Kidney epithelial cell (primary cell): ENCODE measurements at places on chromosomes 3 and 15. TPM values are rescaled to one million over a fixed set of nuclear protein-coding genes. Genes with fewer than 3 reads are reported as not detected.

DNA sequence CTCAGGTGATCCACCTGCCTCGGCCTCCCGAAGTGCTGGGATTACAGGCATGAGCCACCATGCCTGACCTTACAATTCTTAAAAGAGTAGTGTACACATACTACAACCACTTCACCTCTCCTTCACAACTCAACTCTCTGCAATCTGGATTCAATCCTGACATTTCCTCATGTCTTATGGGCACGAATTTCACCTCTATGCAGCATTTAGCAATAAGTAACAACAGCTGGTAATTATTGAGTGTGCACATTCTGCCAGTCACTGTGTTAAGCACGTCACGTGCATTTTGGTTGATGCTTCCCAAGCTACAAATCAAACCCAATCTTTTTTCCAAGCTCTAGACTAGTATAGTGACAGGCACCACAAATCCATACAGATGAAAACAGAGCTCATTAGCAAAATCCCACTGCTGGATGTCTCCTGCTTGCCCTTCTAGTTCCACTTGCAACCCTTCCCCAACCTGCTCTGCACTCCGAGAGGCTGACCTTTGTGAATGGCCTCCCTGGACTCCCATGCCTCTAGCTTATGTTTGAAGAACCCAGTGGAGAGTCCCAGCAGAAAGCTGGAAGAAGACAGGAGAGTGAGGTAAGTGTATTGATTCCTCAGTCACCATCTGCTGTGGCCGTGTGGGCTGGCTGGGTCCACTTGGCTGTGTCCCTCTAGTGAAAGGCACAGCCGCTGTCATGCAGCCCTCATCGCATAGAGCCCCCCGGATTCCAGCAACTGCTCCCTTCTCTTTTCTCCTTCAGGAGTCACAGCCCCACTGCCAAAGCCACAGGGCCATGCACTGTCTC is 176.5 kb downstream of the MEX3B start:
- no peak for DNase-seq

- DNase-seq = no peak
These were observed 20.9 kb downstream of the OSBPL10 start for GRCh38 chr3:31959951-31960792.

GRCh38 chr3:13827256-13827655 is 52.6 kb downstream of the WNT7A start:
- no peak for DNase-seq

- no peak for DNase-seq
These were observed 48.1 kb downstream of the ADAM10 start for GRCh38 chr15:58701376-58701775.

DNA sequence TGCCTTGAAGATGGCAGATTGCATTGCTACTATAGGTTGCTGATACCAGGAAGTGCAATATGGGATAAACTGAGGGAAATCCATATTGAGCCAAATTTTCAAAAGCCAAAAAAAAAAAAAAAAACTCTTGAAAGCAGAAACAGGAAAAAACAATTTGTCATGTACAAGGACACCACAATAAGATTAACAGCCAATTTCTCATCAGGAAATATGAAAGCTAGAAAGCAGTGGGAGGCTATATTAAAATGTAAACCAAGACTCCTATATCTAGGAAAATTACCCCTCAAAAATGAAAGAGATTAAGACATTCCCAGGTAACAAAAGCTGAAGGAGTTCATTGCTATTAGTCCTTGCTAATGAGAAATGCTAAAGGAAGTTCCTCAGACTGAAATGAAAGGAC is 462.8 kb upstream of the DPH6 start:
- DNase-seq = no peak

- DNase-seq = no peak
These were observed 24.8 kb downstream of the TMOD2 start for GRCh38 chr15:51775967-51776816.

DNA sequence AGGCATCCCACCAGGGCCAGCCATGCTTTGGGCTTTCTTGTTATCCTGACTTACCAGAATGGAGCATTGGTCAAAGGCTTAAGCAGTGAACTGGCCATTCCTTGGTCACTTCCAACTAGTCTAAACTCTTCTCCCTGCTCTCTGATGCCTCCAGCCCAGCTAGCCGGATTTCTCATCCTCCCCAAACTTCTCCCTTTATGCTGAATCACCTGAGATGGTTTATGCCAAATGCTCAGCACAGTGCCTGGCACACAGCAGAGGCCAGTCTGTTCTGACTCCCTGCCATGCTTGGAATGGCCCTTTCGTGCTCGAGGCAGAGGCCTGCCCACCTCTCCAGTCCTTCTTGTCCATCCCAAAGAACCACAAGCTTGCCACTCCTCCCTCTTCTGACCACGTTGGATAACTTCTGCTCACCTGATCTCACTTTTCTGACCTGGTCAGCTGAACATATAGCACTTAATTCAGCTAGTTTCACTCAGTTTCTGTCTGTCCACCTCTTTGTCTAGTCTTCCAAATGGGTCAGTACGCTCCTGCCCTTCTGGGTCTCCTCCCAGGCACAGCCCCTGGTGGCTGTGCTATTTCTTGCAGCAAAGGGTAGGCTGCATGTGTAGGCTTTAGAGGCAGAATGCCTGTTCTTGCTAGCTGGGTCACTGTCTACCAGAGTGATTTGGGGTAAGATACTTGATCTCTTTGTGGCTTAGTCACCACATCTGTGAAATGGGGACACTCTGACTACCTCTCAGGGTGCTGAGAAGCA is 2.2 kb upstream of the RBP1 start:
- no peak for DNase-seq

The SLC28A2 gene
- not detected in 2 replicates for total RNA-seq
